Fibroblast of skin of left biceps (primary cell): ENCODE measurements at places on chromosomes 16 and 17.
A peak's percentile ranks its signal among the peaks of the same experiment; 100 is the strongest.

- DNase-seq: no peak
Measured at GRCh38 chr16:61813339-61813738, 222.9 kb downstream of the CDH8 start.

DNA sequence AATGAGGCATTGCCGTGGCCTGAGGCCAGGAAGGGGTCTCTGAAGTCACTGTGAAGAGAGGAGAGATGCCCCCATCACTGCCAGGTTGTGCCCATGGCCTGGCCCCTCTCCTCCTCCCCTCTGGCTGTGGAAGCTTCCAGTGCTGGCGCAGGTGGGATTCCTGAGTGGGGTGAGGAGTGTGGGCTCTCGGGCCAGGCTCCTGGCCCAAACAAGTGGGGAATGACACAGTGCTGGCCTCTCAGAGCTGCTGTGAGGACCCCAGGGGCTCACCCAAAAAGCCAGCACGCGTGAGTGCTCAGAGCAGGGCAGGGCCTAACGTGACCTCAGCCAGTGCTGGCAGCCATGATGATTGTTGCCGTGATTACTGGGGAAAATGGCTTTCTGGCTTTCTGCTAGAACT lies 53.5 kb upstream of the MTSS2 start:
- DNase-seq: no peak

DNA sequence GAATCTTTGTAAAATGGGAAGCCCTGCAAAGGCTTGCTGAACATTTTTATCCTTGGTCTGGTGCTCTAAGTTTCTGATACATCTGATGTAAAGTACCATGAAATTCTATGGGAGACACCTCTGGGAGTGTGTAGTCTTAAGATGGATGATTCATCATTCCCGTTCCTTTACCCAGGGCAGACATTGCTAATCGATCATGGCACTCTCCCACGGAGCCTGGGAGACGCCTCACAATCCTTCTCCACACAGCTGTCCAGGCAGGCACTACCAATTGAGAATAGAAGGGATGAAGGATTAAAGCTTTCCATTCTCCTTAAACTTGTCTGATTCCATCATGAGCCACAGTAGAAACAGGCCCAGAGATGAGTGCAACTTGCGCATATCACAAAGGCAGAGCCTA lies 144.8 kb downstream of the GSG1L start:
- DNase-seq: no peak

- no peak for DNase-seq
Measured at GRCh38 chr16:87174061-87174460, 143.1 kb downstream of the C16orf95 start.

DNA sequence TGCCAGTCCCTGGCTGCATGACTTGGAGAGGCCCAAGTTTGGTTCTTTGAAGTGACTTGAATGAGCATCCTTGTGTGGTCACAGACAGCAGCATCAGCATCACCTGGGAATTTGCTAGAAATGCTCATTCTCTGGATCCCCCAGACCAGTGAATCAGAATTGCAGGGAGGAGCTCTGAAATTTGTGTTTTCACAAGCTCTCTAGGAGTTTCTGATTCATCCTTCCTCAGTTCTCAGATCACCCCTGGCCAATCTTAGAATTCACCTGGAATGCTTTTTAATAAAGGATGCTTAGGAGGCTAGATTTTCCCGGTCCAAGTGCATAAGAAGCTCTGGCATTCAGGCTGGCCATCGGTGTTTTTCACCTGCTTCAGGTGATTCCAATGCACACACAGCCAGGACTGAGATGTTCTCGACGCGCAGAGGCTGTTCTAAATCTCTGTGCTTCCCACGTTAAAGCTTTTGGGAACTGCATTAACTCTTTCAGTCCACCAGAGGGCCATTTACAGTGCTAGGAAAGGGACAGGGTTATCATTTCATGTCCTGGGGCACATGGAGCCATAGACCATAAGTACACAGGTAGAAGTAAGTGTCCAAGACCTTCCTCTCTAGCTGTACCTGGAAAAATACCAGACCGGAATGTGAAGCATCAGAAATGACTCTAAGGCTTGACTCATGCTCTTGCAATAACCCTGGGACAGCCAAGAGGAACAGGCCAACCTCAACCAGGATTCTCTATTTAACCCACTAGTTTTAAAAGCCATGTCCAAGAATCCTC lies 85.7 kb upstream of the XYLT1 start:
- no peak for DNase-seq

- no peak for DNase-seq
Measured at GRCh38 chr16:57603115-57604024, 25.1 kb upstream of the ADGRG1 start.

GRCh38 chr17:61733021-61733420 lies 130.3 kb downstream of the BRIP1 start:
- DNase-seq: no peak

- DNase-seq: no peak
Measured at GRCh38 chr16:68313116-68313515, 2.3 kb downstream of the PRMT7 start.

- no peak for DNase-seq
Measured at GRCh38 chr17:45018848-45019711, 32.4 kb downstream of the DCAKD start.

DNA sequence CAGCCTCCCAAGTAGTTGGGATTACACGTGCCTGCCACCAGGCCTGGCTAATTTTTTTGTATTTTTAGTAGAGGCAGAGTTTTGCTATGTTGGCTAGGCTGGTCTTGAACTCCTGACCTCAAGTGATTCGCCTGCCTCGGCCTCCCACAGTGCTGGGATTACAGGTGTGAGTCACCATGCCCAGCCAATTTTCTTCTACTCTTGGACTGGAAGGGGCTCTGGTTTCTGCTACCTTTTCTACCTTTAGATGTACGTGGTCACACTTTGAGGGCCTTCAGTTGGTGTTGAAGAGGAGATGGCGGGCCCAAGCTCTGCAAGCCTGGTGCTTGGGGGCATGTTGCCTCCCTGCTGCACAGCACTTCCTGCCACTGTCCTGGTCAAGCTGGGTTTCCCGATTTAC lies 173.6 kb downstream of the PRKCA start:
- no peak for DNase-seq

DNA sequence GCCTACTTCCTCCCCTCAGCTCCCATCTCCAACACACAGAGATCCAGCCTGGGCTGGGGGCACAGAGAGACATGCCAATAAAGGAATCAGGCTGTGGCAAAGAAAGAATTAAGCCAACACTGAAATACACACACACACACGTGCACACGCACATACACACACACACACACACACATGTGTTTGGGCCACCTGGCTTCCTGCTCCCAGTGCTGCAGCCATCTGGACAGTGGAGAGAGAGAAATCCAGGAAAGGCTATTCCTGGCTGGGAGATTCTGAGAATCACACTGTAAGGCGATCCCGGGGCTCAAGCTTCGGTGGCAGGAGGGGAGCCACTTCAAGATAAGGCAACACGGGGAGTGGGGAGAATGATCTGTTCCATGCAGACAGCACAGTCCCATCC lies 72.4 kb downstream of the NOG start:
- no peak for DNase-seq

DNA sequence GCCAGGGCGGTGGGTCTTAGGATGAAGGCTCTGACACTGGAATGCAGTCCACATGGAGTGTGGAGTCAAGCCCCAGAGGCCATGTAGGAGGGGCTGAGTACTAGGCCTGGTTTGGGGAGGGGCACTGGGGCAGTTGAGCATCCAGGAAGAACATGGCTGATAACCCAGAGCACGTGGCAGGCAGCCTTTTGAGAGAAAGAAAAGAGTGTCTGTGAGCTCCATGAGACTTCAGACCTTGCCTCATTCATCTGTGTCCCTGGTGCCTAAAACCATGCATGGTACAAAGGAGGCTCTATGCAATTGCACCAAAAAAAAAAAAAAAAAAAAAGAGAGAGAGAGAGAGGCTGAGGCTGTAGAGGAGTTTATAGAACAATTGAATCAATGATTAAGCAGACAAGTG lies 14.6 kb downstream of the SLC46A1 start:
- no peak for DNase-seq

DNA sequence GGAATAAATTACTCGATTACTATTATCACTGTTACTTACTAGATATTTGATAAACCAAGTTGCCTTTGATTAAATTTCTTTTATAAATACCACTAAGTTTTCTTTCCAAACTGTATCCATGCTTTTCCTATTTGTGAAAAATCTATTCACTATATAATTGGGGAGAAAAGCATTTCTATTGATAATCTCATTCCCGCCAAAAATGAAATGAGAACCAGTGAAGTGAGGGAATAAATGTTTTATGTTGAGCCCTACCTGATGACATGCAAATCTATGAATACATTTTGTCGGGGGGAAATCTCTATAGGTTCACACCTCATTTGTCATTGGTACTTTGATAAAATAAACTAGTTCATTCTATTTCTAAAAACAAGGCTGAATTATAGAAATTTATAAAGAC lies 15.7 kb downstream of the BRIP1 start:
- DNase-seq: no peak

DNA sequence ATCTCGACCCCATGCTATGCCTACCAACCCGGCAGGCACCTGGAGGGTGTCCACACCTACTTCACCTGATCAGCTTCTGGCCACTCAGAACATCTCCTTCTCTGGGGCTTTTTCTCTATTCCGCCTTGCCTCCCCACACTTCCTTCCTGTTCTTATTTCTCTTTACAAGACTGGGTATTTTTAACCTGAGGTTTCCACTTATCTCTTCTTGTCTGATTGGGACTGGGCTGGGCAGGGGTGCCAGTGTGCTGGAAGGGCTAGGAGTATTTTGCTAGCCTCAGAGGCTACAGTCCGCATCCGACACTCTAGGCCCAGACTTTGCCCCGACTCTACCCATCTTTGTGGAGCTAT lies 26.2 kb upstream of the ZNF652 start:
- no peak for DNase-seq

GRCh38 chr16:4142268-4142667 lies 26.0 kb upstream of the ADCY9 start:
- no peak for DNase-seq

DNA sequence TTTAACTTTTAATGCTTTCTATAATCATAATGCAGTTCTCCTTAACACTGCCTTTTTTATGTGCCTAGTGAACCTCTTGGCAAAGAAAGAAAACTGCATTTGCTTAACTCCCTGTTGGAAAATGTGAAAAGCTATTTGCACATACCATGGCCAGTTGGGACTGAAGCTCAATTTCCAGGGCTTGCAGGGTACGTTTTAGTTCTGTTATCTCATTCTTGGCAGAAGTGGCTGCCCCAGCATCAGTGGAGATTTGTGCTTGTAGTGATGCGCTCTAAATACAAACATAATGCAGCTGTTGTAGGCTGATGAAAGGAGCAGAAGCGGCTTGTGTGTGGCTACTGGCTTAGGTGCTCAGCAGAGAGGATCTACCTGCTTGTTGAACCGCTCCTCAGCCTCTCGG lies 3.7 kb downstream of the KRT24 start:
- no peak for DNase-seq

DNA sequence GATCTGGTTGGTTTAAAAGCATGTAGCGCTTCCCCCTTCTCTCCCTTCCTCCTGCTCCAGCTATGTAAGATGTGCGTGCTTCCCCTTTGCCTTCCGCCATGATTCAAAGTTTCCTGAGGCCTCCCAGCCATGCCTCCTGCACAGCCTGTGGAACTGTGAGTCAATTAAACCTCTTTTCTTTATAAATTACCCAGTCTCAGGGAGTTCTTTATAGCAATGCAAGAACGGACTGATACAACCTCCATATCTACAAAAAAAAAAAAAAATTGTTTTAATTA lies 16.6 kb upstream of the PDXDC1 start:
- DNase-seq: no peak

DNA sequence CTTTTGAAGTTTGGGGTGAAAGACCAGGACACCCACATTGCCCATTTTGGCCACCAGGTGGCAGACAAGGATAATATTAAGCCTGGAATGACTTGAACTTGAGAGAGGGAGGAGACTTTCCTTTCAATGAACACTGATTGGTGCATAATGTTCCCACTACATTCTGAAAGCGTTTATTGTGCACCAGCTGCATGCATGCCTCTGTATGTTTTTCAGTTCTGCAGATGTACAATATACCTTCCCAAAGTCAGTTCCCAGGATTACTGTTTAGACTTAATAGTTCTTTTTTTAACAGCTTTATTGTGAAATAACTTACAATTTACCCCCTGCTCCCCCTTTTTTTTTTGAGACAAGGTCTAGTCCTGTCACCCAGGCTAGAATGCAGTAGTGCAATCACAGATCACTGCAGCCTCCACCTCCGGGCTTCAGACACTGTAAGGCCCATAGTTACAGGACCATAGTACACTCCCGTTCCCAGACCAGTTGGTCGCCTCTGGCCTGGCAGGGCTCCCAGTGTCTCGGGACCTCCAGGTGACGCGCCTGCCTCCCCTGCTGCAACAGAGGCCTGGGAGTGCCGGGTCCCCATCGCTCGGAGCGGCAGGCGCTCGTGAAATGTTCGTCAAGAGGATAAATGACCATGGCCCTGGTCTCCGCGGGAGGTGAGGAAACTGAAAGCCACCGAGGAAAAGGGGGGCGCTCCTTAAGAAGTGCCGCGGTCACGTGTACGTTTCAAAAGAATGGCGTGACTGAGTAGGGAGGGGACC lies 12.2 kb downstream of the CES2 start:
- DNase-seq: peak; percentile 44

DNA sequence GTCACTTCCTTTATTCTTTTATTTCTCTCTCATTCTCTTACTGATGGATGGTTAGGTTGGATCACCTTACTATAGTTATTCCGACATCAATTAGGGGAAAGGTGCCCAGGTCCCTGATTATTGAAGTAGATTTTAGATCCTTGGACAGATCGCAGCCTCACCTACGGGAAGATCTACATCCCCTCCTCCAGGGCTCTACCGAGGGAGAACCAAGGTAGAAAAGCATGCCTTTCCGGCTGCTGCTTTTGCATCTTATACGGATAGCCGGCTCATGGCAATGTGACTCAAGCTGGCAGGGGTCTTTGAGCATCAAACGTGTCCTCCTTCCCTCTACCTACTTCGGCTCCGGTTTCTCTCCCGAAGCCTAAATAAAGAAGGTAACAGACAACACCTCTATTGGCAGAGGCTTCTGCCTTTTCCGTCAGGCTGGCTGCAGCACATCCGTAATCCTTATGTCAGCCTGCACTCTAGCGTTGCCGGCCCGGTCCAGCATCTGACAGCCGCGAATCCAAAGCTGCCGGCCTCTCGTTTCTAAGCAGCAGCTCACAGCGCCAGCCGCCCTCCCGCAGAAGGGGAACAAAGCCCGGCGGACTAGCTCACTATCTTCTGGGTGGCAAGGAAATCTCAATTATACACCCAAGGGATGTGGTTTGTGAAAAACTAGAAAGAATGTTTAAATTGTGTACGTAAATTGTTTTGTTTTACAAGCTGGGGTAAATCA lies 46.9 kb downstream of the IRX6 start:
- peak; percentile 18 for DNase-seq

DNA sequence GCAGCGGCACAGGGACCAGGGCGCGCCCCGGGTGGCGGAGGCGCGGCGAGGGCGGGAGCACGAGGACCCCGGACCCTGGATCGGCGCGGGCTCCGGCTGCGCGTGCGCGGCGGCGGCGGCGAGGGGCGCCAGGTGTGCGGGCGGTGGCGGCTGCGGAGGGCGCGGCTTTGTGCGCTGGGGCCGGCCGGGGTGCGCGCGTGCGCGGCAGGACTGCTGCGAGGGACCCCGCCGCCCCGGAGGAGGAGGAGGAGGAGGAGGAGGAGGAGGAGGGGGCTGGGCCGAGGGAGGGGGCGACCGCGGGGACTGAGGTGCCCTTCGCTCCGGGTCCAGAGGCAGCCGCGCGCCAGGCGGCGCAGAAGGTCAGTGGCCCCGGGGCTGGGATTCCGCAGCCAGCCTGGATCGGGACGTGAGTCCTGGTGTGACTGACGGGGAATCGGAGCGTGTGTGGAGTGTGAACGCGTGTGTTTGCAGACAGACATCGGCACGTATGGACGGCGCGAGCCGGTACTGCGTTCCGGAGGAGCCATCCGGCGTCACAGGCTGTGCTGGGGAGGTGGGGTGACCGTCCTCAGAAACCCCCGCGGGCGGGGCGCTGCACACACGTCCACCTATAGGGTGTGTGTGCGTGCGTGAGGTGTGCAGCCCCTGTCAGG lies 19.5 kb upstream of the RAP1GAP2 start:
- no peak for DNase-seq
